ENCODE measurements at places on chromosomes 12 and 14. TPM values are rescaled to one million over a fixed set of nuclear protein-coding genes. Genes with fewer than 3 reads are reported as not detected.

GRCh38 chr14:50677527-50678063 lies 9.5 kb upstream of the SAV1 start:
- DNase-seq: peak; percentile 95

DNA sequence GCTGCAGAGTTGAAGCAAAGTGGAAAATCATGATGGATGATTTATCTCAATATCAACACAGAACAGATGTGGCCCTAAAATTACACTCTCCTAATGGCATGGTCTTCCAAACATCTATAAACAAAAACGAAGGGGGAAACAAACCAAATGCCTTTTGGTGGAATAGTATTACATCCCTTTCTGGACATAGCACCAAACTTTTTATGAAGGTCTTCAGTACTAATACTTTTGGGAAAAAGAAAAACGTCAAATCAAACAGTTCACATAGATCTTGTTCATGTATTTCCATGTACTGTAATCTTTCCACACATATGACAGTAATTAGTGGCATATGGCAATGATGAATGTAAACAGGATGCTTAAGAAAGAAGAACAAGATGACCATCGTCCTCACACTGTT lies 22.9 kb upstream of the ANAPC7 start:
- DNase-seq: no peak

C12orf54 gene
- total RNA-seq: 2.8 TPM

- DNase-seq: no peak
These were observed 165.8 kb downstream of the MON2 start for GRCh38 chr12:62632411-62632918.

- no peak for DNase-seq
These were observed 156.4 kb upstream of the HMGA2 start for GRCh38 chr12:65667932-65668331.

GRCh38 chr12:91572869-91573268 lies 390.3 kb upstream of the DCN start:
- DNase-seq: no peak

DNA sequence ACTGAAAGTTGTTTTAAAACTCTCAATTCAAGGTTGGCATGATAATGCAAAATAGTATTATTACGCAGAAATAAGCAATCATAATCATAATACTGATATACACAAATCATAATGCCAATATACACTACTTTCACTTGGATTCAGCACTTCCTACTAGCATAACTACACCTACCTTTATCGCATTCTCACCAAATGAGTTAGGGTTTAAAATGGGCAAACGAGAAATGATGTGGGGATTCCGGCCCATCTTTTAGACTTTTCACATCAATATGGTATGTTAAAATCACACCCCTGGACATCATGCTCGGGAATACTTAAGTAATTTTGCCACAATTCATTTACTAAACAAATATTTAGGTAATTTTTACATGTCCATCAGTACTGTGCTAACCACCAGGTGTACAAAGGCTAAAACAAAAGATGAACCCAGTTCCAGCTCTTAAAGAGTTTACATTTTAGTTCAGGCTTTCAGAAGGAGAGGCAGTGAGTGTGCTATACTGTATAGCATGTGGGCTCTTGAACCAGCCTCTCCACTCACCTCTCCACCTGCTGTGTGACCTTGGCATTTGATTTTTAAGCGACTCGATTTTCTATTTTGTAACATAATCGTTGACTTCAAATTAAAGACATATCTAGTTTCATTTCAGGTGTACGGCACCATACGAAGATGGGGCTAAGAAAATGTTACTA lies 1.1 kb upstream of the USP15 start:
- no peak for DNase-seq

NGB gene
- total RNA-seq: 0.33 TPM

RNASE3 gene
- total RNA-seq: not detected

- DNase-seq: no peak
These were observed 3.3 kb upstream of the SMARCC2 start for GRCh38 chr12:56192582-56192981.

RASAL1 gene
- total RNA-seq: not detected

PDE3A gene
- not detected for total RNA-seq

DNA sequence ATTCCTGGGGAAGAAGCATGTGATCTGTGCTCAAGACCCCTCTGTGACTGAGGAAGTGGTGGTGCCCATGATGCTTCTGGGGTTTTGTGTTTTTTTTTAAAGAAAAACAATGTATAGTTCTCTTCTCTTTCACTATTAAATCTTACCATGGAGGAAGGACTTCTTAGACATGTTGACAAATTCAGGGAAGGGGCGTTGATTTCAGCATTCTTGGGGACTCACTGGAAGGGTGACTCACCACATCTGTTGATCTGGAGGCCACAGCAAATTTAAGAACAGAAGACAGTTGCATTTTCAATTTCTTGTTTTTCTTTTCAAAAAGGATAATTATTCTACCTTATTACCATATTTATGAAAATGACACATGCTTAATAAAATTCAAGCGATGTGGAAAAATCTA lies 152.9 kb upstream of the RTL1 start:
- no peak for DNase-seq

DNA sequence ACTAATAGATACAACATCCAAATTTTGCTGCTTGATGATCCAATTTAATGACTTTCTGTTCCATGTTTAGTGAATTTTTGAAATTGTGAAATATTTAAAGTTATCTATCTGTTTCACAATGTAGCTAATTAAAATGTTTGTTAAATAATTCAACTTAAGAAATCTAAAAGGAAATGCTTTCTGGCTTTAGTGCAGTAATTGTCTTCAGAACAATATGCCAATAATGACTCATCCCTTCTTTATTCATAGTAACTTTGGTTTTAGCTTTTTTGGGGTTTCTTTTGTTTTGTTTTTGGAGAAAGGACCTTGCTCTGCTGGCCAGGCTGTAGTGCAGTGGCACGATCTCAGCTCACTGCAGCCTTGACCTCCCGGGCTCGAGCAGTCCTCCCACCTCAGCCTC lies 479.2 kb upstream of the RGS6 start:
- DNase-seq: no peak

DNA sequence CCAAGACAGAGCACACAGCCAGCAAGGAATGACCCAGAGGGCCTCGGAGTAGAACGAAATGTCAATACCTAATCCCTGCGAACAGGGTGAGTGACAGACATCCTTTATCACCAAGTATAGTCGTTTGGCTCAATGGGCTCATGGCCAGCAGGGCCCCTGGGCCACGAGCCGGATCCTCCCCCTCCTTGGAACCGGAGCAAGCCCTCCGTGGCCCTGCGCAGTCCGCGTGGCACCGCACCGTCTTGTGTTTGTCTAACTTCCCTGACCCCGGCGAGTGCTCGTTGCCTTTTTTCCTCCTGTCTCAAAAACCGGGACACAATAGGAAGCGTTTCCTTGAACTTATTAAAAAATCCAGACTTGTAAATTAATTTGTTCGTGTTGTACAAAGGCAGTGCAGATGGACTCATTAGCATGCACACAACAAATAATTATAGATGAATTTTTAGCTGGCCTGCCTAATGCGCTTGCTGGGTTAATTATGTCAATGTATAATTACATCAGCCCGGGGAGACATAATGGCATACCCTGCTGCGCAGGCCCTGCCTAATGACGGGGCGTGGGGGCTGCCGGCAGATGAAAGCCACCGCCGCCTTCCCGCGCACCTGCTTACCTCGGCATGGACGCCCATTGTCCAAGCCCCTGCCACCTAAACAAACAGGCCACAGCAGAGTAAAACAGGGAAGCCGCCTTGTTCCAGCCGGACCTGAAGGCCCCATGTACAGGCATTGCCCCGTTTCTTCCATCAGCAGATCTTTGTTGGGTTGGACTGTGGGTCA lies 81.6 kb downstream of the PHETA1 start:
- DNase-seq: no peak

KRT74 gene
- not detected for total RNA-seq

GRCh38 chr14:89724628-89724960 lies 229.9 kb downstream of the EFCAB11 start:
- no peak for DNase-seq

RGS6 gene
- total RNA-seq: not detected

- peak; percentile 89 for DNase-seq
These were observed 207.6 kb downstream of the BCL11B start for GRCh38 chr14:99064262-99064954.

DICER1 gene
- total RNA-seq: 41.2 TPM

GRCh38 chr14:62631176-62631575 lies 414.1 kb downstream of the KCNH5 start:
- DNase-seq: no peak

IKZF4 gene
- total RNA-seq: 3.8 TPM

DNA sequence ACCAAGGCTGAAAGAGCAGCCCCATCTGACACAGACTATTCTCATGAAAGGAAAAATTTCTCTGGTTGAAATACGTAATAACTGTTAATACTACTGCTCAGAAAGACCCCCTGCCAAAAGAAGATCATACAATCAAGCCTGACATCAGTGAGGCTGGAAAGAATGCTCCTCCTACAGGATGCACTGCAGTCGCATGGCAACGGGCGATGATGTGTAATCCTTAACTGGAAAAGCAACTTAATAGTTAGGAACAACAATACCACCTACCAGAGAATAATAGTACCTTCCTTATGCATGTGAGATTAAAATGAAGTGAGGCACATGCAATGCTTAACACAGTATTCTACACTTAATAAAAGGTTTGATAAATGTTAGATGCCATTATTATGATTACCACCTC lies 1.2 kb upstream of the GOLGA5 start:
- DNase-seq: no peak

- no peak for DNase-seq
These were observed 418.3 kb downstream of the EGLN3 start for GRCh38 chr14:33532553-33532952.

FAM90A1 gene
- not detected for total RNA-seq

- no peak for DNase-seq
These were observed 24.3 kb downstream of the NCOR2 start for GRCh38 chr12:124543052-124543589.

DNA sequence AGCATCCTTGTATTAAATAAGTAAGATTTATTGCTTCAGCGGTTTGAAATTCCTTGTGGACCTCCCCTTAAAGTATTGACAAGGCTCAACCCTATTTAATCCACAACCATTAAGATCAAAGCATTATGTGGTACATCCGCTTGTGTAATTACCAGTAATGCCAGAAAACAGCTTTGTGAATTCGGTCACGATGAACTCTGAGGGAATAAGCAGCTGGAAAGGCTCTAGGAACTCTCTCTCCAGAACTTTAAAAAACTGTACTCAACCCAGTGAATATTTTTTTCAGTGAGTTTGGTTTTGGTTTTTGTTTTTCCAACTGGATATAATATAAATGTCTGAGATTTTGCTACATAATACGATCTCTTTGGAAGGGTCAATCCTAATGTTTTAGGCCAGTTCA lies 49.3 kb upstream of the DIO2 start:
- DNase-seq: no peak

DNA sequence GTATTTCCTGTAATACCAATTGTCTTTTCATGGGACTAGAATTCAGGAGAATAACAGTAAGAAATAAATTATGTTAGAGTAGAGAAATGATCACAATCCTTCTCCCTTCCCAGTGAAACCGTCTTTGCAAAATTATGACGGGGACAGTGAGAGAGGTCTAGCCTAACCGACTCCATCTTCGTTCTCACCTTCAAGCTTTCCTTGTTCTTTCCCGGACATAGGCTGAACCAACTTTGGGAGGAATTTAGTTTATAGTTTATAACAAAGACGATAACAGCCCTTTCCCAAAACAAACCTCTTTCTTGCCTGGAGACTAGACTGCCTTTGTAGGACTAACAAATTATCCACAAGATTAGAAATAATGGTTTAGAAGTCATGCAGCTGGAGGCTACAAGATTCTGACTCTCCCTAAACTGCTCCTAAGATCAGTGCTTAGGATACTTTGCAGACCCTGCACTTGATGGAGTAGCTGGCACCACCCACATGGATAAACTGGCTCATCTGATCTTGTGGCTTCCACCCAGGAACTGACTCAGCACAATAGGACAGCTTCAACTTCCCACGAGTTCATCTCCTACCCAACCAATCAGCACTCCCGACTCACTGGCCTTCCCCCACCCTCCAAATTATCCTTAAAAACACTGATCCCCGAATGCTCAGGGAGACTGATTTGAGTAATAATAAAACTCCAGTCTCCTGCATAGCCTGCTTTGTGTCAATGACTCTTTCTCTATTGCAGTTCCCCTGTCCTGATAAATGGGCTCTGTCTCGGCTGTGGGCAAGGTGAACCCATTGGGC lies 521.2 kb upstream of the TBX3 start:
- DNase-seq: peak; percentile 67

ACVRL1 gene
- total RNA-seq: not detected

Measured in mammary epithelial cell (primary cell).